ENCODE measurements at places on chromosomes 16 and 17.
A peak's percentile ranks its signal among the peaks of the same experiment; 100 is the strongest.

DNA sequence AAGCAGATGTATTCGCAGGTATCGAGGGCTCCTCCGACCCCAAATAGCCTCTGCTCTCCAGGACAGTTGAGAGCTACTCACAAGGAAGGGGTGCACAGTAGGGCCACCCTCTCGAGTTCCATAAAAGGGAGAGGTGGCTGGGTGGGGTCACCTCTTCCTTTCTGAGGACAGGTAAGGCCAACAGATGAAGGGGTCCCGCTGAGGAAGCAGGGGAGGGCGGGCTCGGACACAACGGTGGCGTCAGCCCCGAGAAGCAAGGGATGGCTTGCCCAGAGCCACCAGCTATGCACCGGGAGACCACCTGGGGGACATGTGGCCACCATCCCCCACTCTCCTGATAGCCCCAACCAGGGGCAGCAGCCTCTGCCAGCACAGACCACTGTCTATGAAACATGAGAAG, 15.1 kb upstream of the CYTH1 start:
- H3K4me3 ChIP-seq: no peak overlapping the region
- no peaks in the 10 kb centered on the region for H3K27me3 ChIP-seq
- H3K4me1 ChIP-seq: no peaks in the 10 kb centered on the region
- no peak for DNase-seq
- H3K27ac ChIP-seq: no peak overlapping the region
- H3K36me3 ChIP-seq: no peaks in the 10 kb centered on the region

DNA sequence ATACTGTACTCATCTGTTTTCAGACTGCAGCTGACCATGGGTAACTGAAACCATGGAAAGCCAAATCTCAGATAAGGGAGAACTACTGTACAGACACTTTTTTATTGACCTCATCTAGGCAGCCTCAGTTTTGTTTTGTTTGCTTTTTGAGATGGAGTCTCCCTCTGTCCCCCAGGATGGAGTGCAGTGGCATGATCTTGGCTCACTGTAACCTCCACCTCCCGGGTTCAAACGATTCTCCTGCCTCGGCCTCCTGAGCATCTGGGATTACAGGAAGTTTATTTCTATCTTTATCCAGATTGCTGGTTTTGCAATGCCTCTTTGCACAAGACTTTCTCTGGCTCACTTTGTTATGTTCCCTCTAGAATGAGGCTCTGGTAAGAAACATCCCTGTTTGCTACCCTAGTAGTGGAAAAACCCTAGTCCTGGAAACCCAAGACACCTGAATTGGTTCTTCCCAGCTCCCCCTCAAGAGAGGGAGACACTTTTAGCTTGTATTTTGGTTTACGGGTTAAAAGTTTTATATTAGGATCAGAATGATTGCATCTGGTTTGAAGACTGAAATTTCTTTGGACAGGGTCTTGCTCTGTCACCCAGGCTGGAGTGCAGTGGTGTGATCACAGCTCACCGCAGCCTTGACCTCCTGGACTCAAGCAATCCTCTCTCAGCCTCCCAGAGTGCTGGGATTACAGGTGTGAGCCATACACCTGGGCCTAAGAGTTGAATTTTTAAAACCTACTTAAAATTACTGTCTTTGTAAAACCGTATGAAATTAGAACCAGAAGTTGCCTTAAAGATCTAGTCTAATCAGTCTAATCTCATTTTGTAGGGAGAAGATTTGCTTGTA, 38.9 kb downstream of the ZNF207 start:
- H3K4me3 ChIP-seq: no peak overlapping the region
- no peaks in the 10 kb centered on the region for H3K4me1 ChIP-seq
- H3K27me3 ChIP-seq: no peaks in the 10 kb centered on the region

- no peak overlapping the region for H3K4me3 ChIP-seq
- no peaks in the 10 kb centered on the region for H3K36me3 ChIP-seq
- H3K27me3 ChIP-seq: no peaks in the 10 kb centered on the region
These were observed 474.3 kb upstream of the TOM1L1 start for GRCh38 chr17:54426296-54426886.

DNA sequence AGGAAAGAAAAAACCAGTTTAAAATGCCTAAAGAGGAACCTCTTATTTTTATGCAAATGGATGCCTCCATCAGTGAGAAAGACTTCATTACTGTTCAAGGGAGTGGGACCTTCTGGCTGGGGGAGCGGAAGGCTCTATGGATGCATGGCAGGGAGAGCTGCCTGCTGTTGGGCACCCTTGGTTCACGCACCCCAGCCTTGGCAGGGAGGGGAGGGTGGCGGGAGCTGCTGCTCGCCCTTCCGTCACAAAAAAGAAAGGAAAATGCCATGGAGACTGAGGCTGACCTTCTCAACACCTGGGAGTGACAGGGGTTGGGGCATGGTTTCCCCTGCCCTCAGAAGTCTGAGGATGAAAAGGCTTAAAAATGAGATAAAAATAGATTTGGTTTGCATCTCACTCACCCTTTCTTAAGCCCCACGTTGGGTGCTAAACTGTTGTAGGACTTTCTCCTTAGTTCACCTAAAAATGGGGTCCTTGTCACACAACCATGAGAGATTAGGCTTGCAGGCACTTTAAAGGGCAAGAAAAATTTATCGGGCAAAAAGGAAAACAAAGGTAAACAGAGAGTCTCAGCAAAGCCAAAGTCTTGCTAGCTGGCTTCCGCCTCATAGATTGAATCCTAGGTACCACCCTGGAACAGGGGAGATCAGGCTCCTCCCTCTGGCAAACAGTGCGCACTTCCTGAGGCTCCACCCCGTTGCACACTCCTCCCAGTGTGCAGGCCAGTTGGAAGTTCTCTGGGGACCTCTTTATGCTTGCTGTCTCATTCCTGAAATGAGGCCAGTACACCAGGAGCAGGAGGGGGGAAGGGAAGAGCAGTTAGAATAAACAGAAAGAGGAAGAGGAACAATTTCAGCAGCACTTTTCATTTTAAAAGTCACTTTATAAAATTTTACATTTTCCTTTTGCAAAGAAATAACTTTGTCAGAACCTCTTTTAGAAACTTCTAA, 31.6 kb downstream of the PHKB start:
- H3K27ac ChIP-seq: no peak overlapping the region
- DNase-seq: no peak
- H3K27me3 ChIP-seq: no peaks in the 10 kb centered on the region
- peaks cover 15% of the 10 kb centered on the region for H3K36me3 ChIP-seq
- no peak overlapping the region for H3K4me3 ChIP-seq

GRCh38 chr16:10200637-10201586, 18.7 kb upstream of the GRIN2A start:
- H3K4me1 ChIP-seq: no peaks in the 10 kb centered on the region
- H3K36me3 ChIP-seq: no peaks in the 10 kb centered on the region
- no peak overlapping the region for H3K4me3 ChIP-seq
- no peaks in the 10 kb centered on the region for H3K27me3 ChIP-seq
- DNase-seq: no peak

GRCh38 chr17:42414704-42415409, 8.2 kb downstream of the CAVIN1 start:
- no peaks in the 10 kb centered on the region for H3K27me3 ChIP-seq
- no peak for DNase-seq
- H3K27ac ChIP-seq: no peak overlapping the region
- H3K4me3 ChIP-seq: no peak overlapping the region
- no peaks in the 10 kb centered on the region for H3K36me3 ChIP-seq
- peaks cover 11% of the 10 kb centered on the region for H3K4me1 ChIP-seq

- H3K27me3 ChIP-seq: no peaks in the 10 kb centered on the region
- H3K27ac ChIP-seq: no peak overlapping the region
- DNase-seq: no peak
- H3K36me3 ChIP-seq: no peaks in the 10 kb centered on the region
- peaks cover 4% of the 10 kb centered on the region for H3K4me1 ChIP-seq
These were observed 18.7 kb downstream of the KRT9 start for GRCh38 chr17:41553176-41553575.

DNA sequence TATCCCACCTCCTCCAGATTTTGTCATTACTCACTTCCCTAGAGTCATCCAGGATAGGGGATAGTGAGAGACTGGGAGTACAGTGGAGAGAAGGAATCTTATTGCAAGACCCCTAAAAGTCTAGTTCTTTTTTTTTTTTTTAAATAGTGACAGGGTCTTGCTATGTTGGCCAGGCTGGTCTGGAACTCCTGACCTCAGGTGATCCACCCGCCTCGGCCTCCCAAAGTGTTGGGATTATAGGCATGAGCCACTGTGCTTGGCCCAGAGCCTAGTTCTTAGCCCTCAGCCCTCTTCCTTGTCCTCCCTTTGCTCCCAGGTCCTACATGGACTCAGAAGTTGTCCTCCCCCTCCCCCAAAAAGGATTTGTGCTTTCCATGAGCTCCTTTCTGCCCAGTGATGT, 2.7 kb upstream of the CHRNB1 start:
- H3K36me3 ChIP-seq: no peaks in the 10 kb centered on the region
- peaks cover 28% of the 10 kb centered on the region for H3K4me1 ChIP-seq
- DNase-seq: no peak
- no peak overlapping the region for H3K27ac ChIP-seq
- H3K4me3 ChIP-seq: no peak overlapping the region

DNA sequence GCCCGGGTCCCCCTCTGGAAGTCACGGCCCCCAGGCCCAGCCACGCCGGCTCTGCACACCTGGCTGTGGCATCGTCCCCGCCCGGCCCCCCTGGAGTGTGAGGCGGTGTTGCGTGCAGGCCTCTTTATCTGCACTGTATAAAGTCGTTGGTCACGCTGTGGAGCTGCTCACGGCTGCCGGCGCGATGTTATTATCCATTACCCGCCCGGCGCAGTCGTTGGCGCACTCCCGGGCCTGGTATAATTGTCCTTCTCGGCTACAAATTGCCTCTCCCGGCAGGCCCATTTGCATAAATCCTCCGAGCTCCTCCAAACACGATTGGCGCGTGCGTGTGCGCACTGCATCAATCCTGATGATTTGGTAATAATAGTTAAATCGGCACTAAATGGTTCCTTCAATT, 57.8 kb downstream of the BAHCC1 start:
- no peak for DNase-seq
- peaks cover 11% of the 10 kb centered on the region for H3K4me1 ChIP-seq
- H3K27ac ChIP-seq: no peak overlapping the region
- H3K36me3 ChIP-seq: no peaks in the 10 kb centered on the region

- peaks cover 6% of the 10 kb centered on the region for H3K4me1 ChIP-seq
- peaks cover 30% of the 10 kb centered on the region for H3K27me3 ChIP-seq
- H3K4me3 ChIP-seq: peak overlapping the region; percentile 80
- no peaks in the 10 kb centered on the region for H3K36me3 ChIP-seq
- no peak for DNase-seq
These were observed 892 bp upstream of the KIAA0513 start for GRCh38 chr16:85026703-85027102.

- H3K4me3 ChIP-seq: peak overlapping the region; percentile 91
- H3K27me3 ChIP-seq: peaks cover 48% of the 10 kb centered on the region
These were observed 516 bp downstream of the CPNE2 start for GRCh38 chr16:57092786-57093411.

DNA sequence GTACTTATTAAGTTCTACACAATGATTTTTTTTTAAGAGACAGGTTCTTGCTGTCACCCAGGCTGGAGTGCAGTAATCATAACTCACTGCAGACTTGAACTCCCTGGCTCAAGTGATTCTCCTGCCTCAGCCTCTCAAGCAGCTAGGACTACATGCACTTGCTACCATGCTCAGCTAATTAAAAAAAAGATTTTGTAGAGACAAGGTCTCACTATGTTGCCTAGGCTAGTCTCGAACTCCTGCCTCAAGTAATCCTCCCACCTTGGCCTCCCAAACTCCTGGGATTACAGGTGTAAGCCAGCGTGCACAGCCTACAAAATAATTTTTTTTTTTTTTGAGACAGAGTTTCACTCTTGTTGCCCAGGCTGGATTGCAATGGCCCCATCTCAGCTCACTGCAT, 22.2 kb downstream of the USP32 start:
- H3K27ac ChIP-seq: no peak overlapping the region
- DNase-seq: no peak
- no peak overlapping the region for H3K4me3 ChIP-seq
- H3K4me1 ChIP-seq: peaks cover 11% of the 10 kb centered on the region
- H3K27me3 ChIP-seq: no peaks in the 10 kb centered on the region

DNA sequence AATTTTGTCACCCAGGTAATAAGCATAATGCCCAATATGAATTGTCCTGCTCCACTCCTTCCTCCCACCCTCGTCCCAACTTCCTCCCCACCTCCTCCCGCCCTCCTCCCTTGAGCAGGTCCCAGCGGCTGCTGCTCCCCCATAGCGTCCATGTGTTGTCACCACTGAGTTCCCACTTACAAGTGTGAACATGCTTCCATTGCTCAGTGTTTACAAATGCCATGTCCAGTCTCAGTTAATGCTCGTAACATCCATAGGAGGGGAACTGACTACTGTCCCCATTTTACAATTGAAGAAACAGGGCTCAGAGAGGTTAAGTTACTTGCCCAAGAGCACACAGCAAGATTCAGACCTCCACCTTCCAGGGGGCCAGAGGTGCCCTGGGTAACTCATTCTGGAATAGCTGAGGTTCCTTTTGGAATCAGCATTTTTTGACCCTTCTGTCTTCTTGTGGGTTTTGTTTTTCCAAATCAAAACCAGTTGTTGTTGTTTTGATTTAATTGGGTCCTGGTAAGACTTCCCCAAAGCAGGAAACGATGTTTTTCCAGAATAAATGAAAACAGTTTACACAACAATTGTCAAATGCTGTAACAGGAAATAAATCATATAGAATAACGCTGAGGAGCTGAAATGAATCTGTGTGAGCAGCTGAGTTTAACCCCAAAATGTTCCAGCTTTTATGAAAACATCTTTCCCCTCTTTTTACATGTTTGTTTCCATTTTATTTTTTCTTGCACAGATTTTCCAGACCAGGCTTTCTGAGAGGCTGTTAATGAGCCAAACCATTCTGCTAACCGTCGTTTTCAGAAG, 73.9 kb downstream of the ZDHHC7 start:
- no peaks in the 10 kb centered on the region for H3K36me3 ChIP-seq
- H3K27me3 ChIP-seq: no peaks in the 10 kb centered on the region
- DNase-seq: no peak
- no peak overlapping the region for H3K27ac ChIP-seq

- H3K4me1 ChIP-seq: peaks cover 58% of the 10 kb centered on the region
- no peak overlapping the region for H3K4me3 ChIP-seq
- no peak overlapping the region for H3K27ac ChIP-seq
These were observed 91.8 kb downstream of the SMG6 start for GRCh38 chr17:2211661-2212399.

- peak; percentile 90 for DNase-seq
- no peaks in the 10 kb centered on the region for H3K36me3 ChIP-seq
- peak overlapping the region; percentile 23 for H3K4me3 ChIP-seq
- peak overlapping the region; percentile 54 for H3K27ac ChIP-seq
- H3K27me3 ChIP-seq: no peaks in the 10 kb centered on the region
These were observed 17.5 kb upstream of the MT4 start for GRCh38 chr16:56547120-56547948.

GRCh38 chr16:4591191-4591590, 23.5 kb downstream of the UBALD1 start:
- H3K4me1 ChIP-seq: peaks cover 9% of the 10 kb centered on the region
- DNase-seq: no peak
- H3K27ac ChIP-seq: no peak overlapping the region
- H3K36me3 ChIP-seq: no peaks in the 10 kb centered on the region
- no peaks in the 10 kb centered on the region for H3K27me3 ChIP-seq

GRCh38 chr16:3656491-3657468, 2.3 kb downstream of the DNASE1 start:
- H3K36me3 ChIP-seq: no peaks in the 10 kb centered on the region
- no peaks in the 10 kb centered on the region for H3K27me3 ChIP-seq
- H3K4me1 ChIP-seq: no peaks in the 10 kb centered on the region
- no peak for DNase-seq
- H3K4me3 ChIP-seq: no peak overlapping the region

GRCh38 chr16:75868636-75869632, 142.6 kb upstream of the CPHXL start:
- H3K4me1 ChIP-seq: peaks cover 7% of the 10 kb centered on the region
- no peak overlapping the region for H3K27ac ChIP-seq
- DNase-seq: no peak
- no peak overlapping the region for H3K4me3 ChIP-seq
- H3K27me3 ChIP-seq: peaks cover 5% of the 10 kb centered on the region
- H3K36me3 ChIP-seq: no peaks in the 10 kb centered on the region

- no peak overlapping the region for H3K4me3 ChIP-seq
- DNase-seq: peak; percentile 13
- no peak overlapping the region for H3K27ac ChIP-seq
- H3K36me3 ChIP-seq: no peaks in the 10 kb centered on the region
- peaks cover 14% of the 10 kb centered on the region for H3K27me3 ChIP-seq
These were observed 113.1 kb downstream of the IRX3 start for GRCh38 chr16:54173490-54173889.
